ENCODE measurements at places on chromosomes 7 and 10.

DNA sequence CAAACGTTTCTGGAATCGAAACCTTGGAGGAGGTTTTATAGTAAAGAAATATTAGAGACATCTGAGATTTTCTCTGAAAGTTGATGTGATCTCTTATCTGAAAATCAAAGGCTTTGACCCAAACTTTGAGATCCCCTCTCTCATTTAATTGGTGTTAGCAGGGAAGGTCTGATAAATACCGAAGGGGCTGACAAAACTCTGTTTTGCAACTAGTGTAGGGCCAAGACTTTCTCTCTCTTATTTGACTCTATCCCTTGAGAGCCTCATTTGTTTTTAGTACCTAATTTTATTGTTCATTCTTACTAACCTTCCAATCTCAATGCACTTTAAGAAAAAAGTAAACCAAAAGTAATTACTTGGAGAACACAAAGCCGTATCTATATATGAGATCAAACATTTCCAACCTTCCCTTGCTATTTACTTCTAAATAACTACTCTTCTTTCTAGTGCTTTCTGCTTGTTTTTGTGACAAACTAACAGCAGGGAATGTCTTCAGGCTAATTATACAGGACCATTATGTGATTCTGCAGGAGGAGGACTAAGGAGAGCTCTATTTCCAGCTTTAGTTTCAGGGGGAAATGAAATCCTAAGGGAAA lies 33.4 kb upstream of the NPVF start:
- no peak for DNase-seq

DNA sequence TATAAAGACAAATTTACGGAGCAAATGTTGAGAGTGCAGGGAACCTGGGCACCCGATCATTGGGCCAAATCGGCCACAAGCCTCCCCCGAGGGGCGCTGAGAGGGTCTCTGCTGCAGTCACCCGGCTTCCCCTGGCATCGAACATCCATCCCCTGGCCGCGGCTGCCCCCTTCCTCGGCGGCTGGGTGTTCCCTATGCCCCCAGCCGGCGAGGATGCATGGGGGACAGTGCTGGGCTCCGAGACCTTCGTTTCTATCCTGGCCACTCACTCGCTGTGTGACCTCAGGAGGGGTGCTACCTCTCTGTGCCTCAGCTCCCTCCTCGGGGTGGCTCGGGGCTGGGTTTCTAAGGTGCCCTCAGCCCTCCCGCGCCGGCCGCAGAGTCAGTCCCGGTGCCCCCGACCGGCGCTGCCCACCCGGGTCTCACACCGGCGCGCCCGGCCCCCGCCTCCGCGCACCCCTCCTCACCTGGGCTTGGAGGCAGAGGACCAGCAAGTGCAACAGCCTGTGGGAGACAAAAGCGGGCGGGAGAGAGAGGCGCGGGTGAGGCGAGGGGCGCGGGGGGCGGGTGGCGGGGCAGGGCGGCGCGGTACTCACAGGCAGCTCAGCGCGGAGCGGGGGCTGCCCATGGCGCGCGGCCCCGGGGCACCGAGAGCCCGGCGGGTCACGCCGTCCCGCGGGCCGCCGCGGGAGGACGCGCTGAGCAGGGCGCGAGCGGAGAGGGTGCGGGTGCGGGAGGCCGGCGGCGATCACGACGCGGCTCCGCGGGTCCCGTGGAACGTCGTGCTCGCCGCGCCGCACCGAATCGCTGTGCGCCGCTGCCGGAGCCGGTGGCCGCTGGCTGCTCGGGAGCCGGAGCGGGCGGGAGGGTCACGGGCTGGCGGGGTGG lies at the start of gene FGF8:
TSS of gene FGF8 (minus strand) at position 842 of the 888 bp plus-strand sequence. CDS start at position 628, 214 bp downstream.
- no peak for DNase-seq

DNA sequence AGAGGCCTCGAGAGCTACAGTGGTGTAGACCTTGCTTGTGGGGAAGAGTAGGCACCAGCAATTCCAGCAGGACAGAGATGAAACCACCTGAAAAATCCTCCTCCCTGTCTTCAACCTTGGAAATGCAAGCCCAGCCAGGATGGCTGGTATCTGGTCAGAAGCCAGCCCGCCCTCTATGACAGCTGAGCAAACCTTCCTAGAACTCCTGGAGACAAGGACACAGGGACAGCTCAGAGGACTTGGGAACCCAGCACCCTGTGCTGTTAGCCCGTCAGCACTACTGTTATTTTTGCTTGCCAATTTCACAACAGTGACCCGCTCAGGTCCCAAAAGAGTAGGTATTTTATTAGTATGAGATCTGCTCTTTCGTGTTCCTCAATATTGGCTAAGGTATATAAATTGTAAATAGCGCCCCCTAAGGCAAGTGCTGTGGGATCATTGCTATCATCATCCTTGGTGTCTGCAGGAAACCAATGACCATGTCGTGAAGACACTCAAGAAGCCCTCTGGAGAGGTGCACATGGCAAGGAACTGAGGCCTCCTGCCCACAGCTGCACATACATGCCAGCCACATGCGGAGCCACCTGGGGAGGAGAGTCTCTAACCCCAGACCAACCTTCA lies 156.5 kb upstream of the CHST15 start:
- no peak for DNase-seq

GRCh38 chr7:155339474-155339873 lies 41.8 kb downstream of the INSIG1 start:
- no peak for DNase-seq

GRCh38 chr7:18086165-18087025 lies 58.7 kb upstream of the PRPS1L1 start:
- DNase-seq, result no peak

- no peak for DNase-seq
Measured at GRCh38 chr10:77400033-77400432, 237.6 kb downstream of the KCNMA1 start.

DNA sequence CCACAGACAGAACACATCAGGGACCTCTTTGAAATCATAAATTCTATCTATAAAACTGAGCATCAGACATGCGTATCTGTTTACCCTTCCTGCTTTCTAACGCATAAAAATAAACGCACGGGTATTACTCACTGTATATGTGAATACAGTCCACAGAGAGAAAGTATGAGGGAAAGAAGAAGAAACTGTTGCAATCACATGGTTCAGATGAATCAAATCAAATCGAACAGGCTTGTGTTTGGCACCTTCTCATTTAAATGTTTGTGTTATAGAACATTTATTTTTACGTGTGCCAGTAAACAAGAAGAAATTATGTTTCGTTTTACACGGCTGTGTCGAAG lies 322.0 kb downstream of the FRMD4A start:
- DNase-seq, result no peak

- DNase-seq, result no peak
Measured at GRCh38 chr7:23018750-23019149, 4.8 kb upstream of the HYCC1 start.

- DNase-seq, result no peak
Measured at GRCh38 chr10:63825766-63826165, 304.6 kb downstream of the REEP3 start.

DNA sequence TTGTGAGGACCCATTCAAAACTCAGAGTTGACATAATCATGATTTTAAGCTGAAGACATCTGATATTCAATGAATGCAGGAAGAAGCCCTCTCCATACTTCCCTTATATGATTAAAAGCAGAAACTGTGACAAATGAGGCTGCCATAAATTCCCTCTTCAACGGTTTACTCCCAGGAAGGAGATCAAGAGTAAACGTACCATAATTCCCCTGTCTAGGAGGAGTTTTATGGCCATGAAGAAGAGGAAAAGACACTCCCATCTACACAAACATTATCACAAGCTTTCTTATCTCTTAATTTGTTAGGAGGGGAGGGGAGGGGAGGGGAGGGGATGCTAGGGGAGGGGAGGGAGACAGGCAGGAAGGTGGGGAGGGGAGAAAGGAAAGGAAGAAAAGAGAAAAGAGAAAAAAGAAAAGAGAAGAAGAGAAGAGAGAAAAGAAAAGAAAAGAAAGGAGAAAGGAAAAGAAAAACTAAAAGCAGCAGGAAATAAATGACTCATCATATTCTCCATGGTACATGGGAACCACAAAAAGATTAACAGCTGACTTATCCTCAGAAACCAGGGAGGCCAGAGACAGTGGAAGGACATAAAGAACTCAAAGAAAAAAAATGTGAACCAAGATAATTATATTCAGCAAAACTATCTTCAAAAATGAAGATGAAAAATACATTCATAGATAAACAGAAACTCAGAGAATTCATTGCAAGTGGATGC lies 121.6 kb downstream of the ALOX5 start:
- no peak for DNase-seq

- DNase-seq, result no peak
Measured at GRCh38 chr10:26090762-26091161, 125.8 kb upstream of the GAD2 start.

- no peak for DNase-seq
Measured at GRCh38 chr10:103855424-103855823, at the start of gene SH3PXD2A. SH3PXD2A (minus strand) TSS chr10:103855576; CDS start chr10:103855266, 310 bp downstream.

DNA sequence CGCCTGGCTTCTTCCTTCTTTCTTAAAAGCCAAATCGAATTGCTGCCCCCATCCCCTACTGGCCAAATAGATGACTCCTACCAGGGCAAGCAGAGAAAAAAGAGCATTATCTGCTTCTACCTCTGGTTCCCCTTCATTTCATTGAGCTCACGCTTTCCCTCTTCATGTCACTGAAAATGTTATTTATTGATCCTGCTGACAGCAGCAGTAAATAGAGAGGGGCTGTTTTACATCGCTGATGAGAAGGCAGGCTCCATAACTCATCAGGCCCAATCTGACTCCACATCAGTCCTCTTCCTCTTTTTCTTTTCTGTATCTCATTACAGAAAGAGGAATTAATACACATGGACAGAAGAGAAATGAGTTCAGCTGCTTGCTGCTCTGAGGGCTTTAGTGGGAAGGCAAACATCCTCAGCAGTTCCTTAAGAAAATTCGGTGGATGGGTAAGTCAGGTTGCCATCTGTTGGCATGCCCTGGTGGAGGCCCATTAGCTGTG lies 904.1 kb downstream of the KCNMA1 start:
- no peak for DNase-seq

- DNase-seq, result no peak
Measured at GRCh38 chr10:92164036-92164696, 126.7 kb downstream of the CPEB3 start.

- no peak for DNase-seq
Measured at GRCh38 chr7:50855526-50855925, 72.8 kb upstream of the GRB10 start.

DNA sequence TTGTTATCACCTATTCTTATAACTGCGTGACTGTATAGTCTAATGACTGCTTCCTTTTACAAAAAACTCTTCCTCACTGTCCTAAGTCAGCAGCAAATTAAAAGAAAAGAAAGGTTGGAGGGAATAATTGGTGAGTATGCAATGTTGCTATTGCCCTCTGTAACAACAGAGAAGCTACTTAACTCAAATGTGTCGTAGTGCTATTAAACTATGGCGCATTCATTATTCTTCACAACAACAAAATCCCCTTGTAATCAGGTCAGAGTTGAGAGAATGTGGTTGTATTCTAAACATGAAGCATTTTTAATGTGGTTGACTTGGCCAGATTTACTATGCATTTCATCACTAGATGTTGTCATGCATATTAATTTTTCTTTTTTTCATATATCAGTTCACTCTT lies 897.8 kb upstream of the PHF14 start:
- DNase-seq, result no peak

GRCh38 chr7:40306596-40306995 lies 171.8 kb downstream of the SUGCT start:
- DNase-seq, result no peak

GRCh38 chr7:2079332-2080059 lies 153.2 kb downstream of the MAD1L1 start:
- no peak for DNase-seq

- no peak for DNase-seq
Measured at GRCh38 chr7:87000344-87000743, 59.1 kb downstream of the ELAPOR2 start.

DNA sequence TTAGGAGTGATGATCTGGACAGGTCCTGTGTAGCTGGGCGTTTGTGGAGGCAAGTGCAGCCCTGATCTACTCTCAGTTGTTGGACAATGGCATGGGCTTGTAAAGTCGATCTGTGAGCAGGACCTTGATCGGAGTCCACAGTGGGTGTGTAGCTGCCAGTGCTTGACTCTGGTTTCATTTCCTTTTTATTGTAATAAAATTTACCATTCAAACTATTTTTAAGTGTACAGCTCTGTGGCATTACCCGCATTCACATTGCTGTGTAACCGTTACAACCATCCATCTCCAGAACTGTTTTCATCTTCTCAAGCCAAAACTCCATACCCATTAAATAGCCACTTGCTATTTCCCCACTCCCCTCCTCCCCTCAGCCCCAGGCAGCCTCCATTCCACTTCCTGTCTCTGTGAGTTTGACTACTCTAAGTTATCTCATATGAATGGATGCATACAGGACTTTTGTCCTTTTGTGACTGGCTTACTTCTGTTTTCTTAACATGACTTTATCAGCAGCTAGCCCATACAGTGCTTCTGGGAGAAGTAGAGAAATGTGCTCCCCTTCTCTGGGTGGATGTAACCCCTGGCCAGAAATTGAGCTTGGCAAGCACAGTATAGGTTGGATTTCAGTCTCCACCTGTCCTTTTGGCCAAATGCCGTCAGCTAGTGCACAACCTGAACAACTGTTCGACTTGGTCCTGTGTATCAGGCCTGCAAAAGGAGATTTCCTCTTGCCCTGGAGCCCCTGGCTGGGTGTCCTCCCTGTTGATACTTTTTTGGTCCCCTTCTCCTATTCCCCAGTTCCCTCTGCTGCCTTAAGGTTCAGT lies 180.0 kb downstream of the LRMDA start:
- no peak for DNase-seq

DNA sequence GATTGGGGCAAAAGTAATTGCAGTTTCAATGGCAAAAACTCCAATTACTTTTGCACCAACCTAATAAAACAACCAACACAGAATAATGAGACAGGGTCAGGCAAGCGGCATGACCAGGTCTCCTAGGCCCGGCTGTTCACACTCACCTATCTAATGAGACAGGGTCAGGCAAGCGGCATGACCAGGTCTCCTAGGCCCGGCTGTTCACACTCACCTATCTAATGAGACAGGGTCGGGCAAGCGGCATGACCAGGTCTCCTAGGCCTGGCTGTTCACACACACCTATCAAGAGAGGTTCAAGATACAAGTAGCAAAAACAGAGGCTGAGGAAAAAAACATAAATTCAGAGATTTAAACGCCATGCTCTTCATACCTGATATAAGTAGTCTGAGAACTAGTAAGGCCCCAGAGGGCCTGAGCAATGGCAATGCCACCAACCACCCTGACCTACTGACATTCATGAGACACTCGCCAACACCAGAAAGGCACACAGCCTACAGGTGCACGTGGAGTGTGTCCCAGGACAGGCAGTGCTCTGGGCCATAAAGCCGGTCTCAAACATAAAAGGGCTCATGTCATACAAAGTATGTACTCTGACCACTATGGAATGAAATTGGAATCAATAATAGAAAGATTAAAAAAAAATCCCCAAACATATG lies 40.6 kb upstream of the NCAPG2 start:
- DNase-seq, result no peak

DNA sequence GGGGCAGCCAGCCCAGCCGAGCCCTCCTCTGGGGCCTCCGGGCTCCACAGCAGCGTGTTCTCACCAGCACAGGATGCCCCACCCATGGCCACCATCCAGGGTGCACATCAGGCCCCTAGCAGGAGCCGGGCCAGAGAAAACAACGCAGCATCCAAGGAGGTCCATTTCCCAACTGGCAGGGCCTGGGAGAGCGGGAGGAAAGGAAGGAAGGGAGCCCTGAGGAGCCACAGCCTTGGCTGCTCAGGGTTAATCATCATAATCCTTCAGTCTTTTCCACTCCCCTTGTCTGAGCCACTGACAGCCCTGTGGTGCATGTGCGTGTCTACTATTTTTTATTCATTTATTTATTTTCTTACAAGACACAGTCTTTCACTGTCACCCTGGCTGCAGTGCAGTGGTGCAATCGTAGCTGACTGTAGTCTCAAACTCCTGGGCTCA lies 3.6 kb downstream of the PLAC9 start:
- no peak for DNase-seq
